Cardiac muscle cell (in vitro differentiated cells and primary cell): ENCODE measurements at places on chromosomes 7 and 10.

DNA sequence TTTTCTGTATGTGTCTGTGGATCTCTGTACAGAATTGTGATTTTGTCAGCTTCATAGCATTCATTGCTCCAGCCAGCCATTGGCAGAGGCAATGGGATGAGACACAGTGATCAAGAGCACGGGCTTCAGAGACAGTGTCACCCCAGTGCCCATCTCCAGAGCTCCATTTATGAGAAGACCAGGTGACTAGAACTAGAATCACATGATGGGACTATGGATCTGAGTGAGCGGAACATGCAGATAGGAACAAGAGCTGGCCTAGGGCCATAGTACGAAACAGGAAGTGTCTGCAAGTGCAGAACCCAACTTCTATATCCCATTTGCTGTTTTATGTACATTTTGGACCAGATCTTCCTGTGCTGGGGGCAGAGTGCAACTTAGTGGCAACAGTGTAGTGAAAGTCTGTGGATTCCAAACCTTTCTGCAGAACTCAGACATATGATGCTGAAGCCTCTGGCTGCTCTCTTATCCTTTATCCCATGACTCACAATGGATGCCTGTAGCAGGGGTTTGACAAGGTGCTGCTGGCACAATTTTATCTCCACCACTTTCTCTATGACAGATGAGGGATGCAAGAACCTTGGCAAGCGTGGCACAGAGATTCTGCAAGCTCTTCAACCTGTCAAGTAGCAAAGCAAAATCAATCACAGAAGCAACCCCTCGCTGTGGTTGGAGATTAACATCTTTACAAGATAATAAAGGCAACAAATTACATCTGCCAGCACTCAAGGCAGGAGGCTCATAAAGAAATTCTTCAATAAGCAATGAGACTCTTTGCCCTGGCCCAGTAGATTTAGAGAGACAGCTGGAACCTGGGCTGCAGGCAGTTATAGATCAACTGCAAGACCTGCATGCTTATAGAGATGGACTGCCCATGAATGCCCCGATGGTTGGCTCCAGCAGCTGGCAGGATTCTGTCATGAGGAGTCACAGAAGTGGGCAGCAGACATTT lies 681.3 kb downstream of the TNS3 start:
- DNase-seq: peak; percentile 18

DNA sequence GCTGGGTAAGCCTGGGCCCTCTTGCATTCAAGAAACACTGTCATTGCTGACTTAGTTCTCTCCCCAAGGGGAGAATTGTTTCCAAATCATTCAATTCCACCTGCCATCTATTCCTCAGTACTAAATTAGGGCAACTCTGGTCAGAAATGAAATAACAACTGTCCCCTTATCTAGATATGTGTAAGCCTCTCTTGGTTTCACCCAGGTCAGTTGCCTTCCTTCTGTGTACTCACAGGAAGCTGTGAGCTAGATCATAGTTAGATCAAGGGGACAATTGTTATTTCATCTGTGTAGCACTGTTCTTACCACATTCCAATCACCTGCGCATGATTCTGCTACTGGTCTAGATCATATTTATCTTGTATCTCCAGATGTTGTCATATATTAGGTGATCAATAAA lies 483.0 kb upstream of the SORCS1 start:
- no peak for DNase-seq

- no peak for DNase-seq
Measured at GRCh38 chr10:90302758-90303481, 554.9 kb downstream of the HTR7 start.

DNA sequence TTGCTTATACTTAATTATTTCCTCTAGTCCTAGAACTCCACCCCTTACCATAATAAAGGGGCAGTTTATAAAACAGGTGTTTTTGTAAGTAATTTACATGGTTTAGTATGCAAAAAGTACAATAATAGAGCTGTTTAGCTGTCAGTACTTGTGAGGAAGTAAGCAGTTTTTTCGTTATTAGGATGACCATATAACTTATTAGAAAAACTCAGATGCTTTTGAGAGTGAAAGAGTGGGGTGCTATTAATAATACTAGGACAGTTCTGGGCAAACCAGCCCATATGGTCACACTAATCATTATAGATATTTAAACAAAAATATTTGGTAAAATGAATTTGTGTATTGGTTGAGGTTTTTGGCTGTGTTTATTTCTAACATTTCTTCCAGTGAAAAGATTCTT lies 201.9 kb upstream of the KAT6B start:
- no peak for DNase-seq

GRCh38 chr10:89648074-89648473 lies 3.0 kb upstream of the PANK1 start:
- DNase-seq: no peak

DNA sequence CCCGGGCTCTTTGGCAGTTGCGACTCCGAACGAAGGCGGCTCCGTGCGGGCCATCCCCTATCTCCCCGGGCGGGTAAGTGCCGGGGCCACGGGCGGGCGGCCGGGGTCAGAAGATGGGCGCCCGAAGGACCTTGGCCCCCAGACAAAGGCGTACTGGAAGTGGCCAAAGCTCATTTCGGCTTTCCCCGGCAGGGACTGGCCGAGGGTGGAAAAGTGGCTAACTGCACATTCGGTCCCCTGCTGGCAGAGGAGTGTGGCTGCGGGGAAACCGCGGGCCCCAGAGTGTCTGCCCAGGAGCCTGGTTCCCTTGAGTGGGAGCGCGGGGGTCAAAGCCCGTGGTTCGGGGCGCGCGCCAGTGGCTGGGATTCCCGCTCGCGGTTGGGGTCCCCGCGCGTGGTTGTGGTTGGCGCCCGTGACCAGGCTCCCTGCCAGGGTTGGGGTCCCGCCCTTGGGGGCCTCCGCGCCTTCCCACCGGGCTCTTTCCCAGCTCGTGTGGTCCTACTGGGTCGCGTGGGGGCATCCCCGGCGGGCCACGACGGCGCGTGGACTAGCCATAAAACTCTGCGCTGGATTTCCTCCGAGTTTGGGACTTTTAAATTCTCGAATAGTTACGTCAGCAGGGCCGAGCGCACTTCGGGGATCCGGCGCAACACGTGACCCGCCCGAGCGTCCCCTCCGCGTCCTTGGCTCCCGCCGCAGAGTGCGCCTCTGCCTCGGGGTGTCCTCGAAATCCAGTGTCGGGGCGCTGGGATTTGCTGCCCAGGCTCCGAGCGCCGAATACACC lies 124.4 kb downstream of the TACC2 start:
- peak; percentile 74 for DNase-seq

- DNase-seq: no peak
Measured at GRCh38 chr7:110721395-110721794, 369.5 kb upstream of the LRRN3 start.

DNA sequence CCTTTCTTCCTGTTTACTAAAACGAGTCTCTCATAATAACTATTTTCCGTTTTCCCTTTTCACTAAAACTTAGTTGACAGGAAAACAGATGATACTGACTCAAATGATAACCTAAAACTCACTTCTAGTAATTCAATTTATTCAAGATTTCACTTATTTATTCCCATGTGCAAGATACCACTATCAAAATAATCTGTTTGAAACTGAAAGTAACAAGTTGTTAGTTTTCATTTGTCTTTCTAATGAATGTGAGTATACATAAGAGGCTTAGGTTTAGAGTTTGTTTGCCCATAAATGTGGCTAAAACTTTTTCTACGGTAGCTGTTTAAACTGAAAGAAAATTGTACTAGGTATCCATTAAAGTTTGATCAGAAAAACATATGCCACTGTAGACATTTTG lies 314.9 kb upstream of the STEAP1 start:
- DNase-seq: no peak
